ENCODE measurements at places on chromosomes 11 and 22.

DNA sequence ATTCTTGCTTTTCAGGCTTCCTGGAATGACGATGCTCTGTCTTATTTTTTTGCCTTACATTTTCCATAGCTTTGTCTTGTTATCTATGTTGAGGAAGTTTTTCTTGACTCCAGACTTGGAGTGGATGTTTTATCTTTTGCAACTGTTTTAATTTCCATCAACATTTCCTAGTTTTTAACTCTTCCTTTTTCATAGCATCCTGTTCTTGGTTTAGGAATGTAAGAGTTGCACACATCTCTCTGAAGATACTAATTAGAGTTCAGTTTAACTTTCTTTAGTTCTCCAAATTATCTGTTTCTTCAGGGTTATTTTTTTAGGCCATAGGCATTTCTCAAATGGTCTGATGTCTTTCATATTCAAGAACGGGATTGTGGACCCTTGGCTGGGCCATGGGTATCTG is 10.4 kb downstream of the CLDN5 start:
- DNase-seq = no peak

GRCh38 chr22:37017356-37017755 is 1.9 kb downstream of the TST start:
- DNase-seq = no peak

- DNase-seq = no peak
Measured at GRCh38 chr11:132177106-132177505, 806.7 kb downstream of the NTM start.

- peak; percentile 6 for DNase-seq
Measured at GRCh38 chr11:70111269-70112016, 33.3 kb downstream of the ANO1 start.

- no peak for DNase-seq
Measured at GRCh38 chr11:96147186-96147585, 195.8 kb downstream of the MAML2 start.

DNA sequence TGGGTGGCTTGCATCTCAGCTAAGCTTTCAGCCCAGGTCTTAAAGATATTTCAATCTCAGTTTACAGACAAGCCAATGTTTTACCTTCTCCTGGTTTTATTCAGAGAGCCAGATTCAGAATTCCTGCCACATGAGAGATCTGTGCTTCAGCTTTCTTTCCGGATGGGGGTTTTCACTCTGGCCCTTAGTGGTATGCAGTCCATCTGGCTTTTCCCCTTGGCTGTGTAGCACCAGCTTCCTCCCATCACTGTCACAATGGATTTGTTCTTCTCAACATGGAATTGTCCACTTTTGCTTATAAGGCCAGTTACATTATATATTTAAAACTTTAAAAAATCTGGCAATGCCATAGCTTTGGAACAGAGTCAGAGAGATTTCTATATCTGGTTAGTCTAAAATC is 303.9 kb downstream of the ETS1 start:
- DNase-seq = no peak

DNA sequence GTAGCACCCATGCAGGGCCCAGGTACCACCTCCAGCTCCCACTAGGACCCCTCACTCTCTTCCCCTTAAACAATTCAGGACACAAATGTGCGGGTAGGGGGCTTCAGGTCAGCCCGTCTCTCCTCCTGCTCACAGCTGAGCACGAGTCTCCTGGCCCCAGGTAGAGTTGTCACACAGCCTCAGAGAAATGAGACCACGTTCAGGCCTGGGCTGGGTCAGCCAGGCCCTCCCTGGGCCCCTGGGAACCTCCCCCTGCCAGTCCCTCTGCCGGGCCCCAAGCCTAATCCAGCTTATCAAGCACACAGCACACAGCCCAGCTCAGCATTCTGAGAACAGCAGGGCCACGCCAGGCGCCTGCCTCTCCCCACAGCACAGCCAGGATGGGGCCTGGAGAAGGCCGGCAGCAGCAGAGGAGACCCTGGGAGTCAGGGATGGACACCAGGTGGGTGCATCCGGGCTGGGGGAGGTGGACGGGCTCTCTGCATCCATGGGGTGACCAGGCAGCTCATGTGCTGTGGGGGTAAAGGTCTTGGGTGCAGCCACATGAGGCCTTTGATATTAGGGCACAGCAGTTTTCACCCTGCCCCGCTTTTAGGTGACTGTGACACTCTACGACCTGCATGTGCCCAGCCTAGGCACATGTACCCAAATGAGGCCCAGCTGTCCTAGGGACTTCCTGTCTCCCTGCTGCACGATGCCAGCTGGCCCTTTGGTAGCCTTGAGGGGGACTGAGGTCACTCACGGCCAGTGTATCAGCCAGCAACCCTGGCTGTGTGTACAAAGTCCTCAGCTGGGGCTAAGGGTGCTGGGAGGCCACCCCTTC is 87.0 kb downstream of the MORC2 start:
- no peak for DNase-seq

GRCh38 chr11:28618416-28618815 is 510.2 kb downstream of the METTL15 start:
- DNase-seq = no peak

- no peak for DNase-seq
Measured at GRCh38 chr11:28674433-28675103, 566.4 kb downstream of the METTL15 start.

- DNase-seq = no peak
Measured at GRCh38 chr11:133386852-133387251, 145.4 kb downstream of the OPCML start.

GRCh38 chr11:46490666-46491065 is 99.1 kb upstream of the CHRM4 start:
- DNase-seq = no peak

- no peak for DNase-seq
Measured at GRCh38 chr11:1544536-1544935, 27.5 kb downstream of the DUSP8 start.

GRCh38 chr22:43185860-43186261 is 1.1 kb downstream of the TTLL12 start:
- peak; percentile 68 for DNase-seq

- no peak for DNase-seq
Measured at GRCh38 chr11:81224396-81224795, 1509.3 kb downstream of the FAM181B start.

Data from NCI-H2081 (cell line).